ENCODE measurements at places on chromosomes 2 and 18.

GRCh38 chr18:76390452-76391035 is 104.5 kb downstream of the ZNF516 start:
- DNase-seq: no peak

- no peak for DNase-seq
Measured at GRCh38 chr18:68147728-68148127, 567.2 kb downstream of the TMX3 start.

GRCh38 chr2:56582570-56582969 is 398.8 kb downstream of the CCDC85A start:
- DNase-seq: no peak

DNA sequence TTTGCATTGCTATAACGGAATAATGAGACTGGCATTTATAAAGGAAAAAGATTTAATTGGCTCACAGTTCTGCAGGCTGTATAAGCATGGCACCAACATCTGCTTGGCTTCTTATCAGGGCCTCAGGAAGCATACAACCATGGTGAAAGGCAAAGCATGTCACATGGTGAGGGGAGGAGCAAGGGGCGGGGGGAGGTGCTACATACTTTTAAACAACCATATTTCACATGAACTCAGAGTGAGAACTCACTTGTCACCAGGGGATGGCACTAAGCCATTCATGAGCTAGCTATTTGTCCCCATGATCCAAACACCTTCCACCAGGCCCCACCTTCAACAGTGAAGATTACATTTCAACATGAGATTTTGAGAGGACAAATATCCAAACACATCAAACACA is 188.7 kb downstream of the MBD5 start:
- no peak for DNase-seq

DNA sequence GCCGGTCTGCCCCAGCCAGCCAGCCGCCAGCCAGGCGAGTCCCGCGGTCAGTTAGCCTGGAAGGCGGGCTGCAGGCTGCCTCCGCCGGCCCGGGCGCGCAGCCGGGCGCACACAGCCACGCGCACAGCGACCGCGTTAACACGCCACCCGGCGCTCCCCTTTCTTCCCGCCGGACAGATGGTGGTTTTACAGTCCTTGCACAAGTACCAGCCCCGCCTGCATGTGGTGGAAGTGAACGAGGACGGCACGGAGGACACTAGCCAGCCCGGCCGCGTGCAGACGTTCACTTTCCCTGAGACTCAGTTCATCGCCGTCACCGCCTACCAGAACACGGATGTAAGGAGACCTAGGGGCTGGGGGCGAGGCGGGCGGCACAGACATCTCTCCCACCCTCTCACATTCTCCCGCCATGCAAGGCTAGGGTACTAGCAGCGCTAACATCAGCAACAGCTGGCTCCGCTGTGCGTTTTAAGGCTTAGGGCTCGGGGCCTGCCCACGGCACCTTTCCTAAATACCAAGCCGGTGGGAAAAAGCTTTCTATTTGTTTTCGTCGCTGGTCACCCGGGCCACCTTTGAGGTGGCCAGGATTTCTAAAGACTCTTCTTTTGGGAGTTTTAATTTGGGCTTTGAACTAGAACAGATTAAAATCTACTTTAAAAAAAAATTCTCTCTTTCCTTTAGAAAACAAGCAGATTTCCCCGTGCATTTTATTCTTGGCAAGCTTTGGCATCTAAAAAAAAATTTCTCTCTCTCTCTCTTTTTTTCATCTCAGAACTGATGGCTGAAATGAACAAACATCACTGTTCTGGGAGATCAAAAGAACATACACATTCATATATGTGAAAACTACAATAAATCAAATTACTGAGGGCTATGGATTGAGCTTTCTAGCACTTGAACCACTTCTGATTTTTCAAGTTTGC is 2.9 kb downstream of the TBR1 start:
- DNase-seq: no peak

GRCh38 chr2:16650287-16651249 is 15.1 kb downstream of the CYRIA start:
- DNase-seq: no peak

GRCh38 chr2:5521461-5521860 is 170.7 kb upstream of the SOX11 start:
- DNase-seq: no peak

DNA sequence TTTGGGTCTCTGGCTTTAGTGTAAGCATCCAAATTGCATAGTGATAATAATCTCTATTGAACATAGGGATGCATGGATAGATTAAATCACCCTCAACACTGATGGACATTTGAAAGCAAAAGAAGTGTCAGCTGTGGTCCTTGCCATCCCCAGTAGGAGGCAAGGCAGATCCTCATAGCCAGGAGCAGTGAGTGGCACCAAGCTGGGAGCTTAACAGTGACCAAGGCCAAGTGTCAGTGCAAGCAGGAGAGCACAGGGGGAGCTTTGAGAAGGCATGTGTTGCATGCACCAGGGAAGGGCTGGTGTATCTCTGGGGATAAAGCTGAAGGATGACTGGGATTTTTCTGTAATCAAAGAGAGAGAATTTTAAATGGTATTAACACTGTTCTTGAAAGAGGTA is 14.7 kb downstream of the SLC14A1 start:
- DNase-seq: no peak

- no peak for DNase-seq
Measured at GRCh38 chr2:172372436-172372835, 55.0 kb upstream of the ITGA6 start.

DNA sequence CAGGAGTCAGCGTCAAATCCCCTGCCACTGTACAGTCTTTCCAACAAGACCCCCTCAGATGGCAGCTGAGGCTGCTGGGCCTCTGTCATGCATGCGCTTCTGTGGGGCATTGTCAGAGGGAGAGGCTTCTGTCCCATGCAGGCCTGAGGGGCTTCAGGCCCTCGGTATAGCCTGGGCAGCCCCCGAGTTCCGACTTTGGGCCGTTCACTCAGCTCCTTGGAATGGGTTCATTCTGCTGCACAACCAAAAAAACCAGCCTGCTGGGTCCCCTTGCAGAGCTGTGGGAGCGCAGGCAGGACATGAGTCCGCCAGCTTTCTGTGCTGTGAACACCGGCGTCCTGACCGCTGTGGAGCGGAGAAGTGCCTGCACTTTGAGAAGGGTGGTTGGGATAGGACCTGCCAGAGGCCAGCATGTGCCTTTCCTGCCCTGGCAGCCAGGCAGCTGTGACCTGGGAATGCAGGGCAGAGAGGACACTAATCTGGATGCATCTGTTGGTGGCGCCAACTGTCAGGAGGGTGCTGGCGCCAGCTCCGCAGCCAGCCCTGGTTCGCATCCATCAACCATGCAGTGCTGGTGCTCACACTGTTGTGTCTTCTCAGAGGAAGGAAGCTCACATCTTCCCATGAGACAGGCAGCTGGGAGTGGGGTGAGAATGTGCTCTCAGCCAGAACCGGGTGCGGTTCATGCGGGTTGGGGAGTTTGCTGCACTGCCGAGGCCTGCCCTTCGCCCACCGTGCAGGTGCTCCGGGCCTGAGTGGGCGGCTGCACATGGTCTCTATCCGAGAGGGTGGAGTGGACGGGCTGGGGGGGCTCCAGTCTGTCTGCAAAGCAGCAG is 14.3 kb downstream of the ARHGEF4 start:
- DNase-seq: no peak

DNA sequence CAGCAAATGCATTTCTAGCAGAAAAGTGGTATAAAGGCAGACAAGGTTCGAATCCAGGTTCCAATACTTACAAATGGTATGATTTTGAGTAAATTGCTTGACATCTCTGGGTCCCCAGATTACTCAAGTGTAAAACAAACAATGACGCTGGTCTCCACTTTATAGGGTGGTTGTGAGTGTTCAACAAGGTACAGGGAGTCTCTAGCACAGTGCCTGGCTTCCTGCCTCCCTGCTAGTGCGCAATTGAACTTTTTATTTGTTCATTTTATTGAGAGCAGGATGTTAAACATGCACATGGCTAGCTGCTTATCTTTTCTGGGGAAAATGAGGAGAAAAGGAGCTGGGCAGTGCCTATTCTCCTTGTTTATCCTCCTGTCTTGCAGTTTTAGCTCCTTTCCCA is 74.9 kb upstream of the MYL1 start:
- no peak for DNase-seq

- DNase-seq: no peak
Measured at GRCh38 chr2:109457366-109457765, 156.4 kb downstream of the SEPTIN10 start.

DNA sequence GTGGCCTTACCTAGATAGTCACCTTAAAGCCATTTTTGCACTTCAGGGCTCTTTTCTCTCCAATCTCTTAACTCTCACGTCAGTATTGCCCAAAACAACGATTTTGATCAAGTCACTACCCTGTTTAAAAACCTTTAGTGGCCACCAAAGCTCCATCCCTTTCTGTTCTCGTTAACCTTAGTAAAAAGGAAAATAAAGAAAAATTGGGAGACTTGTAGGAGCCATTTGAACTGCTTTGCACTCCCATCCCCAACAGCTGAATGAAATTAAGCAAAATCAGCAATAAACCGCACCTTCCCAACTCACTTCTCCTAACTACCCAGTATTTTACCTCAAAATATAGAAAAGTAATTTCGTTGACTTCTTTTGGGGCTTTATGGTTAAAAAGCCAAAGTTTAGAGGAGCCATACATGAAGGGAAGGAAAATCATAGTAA is 686 bp upstream of the ARL5A start:
- no peak for DNase-seq

GRCh38 chr2:88098558-88098900 is 29.3 kb downstream of the FABP1 start:
- no peak for DNase-seq

- DNase-seq: no peak
Measured at GRCh38 chr2:206688990-206689389, 29.2 kb downstream of the DYTN start.

DNA sequence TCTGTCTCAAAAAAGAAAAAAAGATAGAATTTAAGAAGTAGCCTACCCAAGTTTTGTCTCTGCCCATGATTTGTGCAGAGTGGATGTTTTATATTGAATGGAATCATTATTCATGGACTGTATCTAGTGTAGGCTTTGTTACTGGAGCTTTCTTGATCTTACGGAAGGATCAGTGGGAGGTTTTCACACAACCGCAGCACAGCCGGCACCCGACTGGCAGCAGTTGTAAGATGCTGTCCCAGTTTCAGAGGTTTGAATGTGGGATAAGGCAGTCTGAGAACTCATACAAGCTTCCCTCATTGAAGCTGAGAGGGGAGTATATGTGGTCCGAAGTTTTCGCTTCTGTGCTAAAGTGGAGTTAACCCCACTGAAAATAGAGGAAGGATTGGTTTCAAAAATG is 19.7 kb upstream of the SAG start:
- DNase-seq: no peak

DNA sequence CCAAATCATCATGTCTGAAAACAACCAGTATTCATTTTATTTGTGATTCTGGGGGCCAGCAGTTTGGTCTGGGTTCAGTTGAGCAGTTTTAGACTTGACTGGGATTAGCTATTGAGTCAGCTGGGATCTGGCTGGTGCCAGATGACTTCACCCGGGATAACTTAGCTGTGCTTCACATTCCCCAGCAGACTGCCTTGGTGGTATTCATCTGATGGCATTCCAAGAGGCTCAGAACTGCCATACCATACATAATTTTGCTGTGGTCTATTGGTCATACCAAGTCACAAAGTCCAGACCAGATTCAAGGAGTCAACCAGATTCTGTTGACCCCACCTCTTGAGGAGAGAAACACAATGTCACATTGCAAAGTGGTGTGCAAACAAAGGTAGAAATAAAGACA is 7.8 kb upstream of the FSHR start:
- DNase-seq: no peak

DNA sequence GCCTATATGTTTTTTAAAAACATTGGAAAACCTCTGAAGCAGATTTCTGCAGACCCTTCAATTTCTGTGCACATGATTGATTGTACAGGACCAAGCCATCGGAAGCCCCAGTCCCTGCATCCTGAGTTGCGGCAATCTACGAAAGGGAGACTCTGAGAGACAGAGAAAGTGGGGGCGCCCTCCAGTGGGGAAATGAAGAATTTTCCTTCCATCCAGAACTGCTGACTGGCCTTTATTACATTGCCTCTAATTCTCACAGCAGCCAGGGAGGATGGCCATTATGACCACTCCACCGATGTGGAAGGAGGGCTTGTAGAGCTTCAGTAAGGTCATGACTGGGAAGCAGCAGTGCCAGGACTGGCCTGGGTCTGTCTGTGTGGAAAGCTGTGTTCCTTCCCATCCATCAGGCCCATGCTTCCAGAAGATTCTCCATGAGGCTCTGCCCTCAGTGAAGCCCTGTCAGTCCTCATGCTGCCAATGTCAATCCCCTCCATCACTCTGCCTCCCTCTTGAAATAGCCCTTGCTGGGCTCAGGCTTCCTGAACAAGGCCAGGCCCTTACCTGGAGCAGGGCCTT is 20.0 kb upstream of the RESP18 start:
- DNase-seq: peak; percentile 41

DNA sequence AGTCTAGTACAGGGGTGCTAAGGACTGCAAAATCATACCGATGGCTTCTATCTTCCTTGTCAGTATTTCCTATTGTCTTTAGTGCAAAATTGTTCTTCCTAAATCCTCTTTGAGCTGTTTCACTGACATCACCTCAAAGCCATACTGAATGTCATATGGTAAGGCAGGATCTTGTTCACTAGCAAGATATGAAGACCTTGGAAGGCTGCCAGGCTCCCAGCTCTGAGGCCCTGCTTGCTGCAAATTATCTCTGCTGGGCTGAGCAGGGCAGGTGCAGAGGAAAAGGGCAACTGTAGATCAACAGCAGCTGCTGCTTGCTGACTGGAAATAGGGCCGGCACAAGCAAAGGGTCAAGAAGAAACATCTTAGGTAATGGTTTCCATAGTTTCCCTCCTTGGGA is 58.2 kb downstream of the PMAIP1 start:
- DNase-seq: no peak

GRCh38 chr2:149050188-149050587 is 11.7 kb downstream of the LYPD6B start:
- DNase-seq: no peak

- no peak for DNase-seq
Measured at GRCh38 chr2:240250150-240250984, 109.9 kb upstream of the OTOS start.

DNA sequence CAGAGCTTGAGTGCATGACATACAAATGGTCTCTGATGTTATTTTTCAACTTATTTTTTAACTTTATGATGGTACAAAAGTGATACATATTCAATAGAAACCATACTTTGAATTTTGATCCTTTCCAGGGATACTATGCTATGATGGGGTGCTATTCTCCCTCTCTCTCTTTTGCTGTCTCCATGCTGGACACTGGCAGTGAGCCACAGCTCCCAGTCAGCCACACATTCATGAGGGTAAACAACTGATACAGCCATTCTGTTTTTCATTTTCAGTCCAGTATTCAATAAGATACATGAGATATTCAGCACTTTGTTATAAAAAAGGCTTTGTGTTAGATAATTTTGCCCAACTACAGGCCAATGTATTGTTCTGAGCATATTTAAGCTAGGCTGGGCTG is 859.3 kb upstream of the KLHL29 start:
- no peak for DNase-seq

GRCh38 chr2:131115752-131116151 is 10.6 kb downstream of the PLEKHB2 start:
- DNase-seq: no peak

- DNase-seq: no peak
Measured at GRCh38 chr2:136375017-136375901, 257.3 kb upstream of the CXCR4 start.
